ENCODE measurements at places on chromosomes 3 and 15.

DNA sequence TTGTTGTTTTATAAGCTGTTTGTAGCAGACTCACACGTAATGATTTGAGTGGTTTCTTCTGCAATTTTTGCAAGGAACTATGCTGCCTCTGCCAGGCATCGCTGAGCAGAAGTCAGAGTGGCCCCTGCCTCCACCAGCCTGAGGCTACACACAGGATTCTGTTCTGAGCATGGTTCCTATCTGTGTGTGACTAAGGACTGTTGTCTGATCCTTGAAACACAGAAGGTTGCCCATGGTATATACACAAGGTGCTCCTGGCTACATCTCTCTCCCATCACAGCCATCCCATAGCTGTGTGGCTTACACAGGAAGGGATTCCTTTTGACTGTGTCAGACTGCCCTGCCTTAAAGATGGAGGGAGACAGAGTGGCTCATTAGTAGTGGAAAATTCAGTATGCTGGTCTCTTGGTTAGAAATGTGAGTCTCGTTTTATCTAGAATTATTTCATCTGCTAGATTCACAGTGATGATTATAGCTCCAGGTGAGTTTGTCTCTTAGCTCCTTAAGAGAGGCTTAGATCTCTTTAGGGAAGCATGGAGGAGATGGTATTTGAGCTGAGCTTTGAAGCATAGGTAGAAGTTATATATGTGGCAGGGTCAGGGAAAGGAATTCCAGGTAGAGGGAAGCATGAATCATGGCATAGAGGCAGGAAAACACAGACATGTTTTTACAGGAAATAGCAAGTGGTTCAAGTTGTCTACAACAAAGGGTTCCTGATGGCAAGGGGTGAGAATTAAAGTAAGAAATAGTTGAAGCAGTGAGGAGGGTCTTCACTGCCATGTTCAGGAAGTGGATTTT lies 37.5 kb downstream of the SNAPC5 start:
- no peak for DNase-seq

GRCh38 chr15:82710926-82711490 lies 1.3 kb upstream of the AP3B2 start:
- DNase-seq: no peak

DNA sequence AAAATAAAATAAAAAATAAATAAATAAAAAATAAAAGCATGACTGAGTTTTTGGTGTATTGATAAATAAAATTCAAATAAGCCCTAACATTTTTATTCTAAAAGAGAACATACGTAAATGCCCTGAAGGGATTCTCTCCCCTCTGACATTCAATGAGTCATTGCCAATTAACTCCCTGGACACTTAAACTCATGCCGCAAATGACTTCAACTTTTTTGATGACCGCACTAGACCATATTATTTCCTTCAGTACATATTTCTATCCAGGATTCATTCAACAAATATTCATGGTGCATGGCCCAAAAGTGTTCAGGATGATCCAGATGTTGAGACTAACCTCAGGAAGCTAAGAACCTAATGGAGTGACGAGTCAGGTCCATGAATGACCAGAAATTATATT lies 195.9 kb upstream of the LRRN1 start:
- no peak for DNase-seq

GRCh38 chr3:69088063-69088462 lies 3.3 kb downstream of the ARL6IP5 start:
- DNase-seq: no peak

DNA sequence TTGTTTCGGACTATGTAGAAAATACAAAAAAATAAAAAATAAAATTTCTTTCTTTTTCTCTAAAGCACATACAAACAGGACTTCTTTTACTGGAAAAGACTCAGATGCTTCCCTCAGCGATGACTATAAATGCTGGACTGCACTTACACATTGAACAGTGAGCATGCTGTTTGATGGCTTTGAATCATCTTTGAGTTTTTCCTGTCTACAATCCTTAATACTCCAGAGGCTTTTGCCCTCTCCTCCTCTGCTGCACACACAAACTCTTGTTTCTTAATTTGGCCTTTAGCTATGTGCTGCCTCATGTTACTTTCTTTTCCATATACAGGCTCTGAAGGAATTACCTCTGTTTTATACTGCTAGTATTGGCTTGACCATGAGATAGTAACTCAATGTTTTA lies 575.1 kb downstream of the EPHA3 start:
- DNase-seq: no peak

GRCh38 chr3:149579838-149580542 lies 77.8 kb downstream of the WWTR1 start:
- no peak for DNase-seq

DNA sequence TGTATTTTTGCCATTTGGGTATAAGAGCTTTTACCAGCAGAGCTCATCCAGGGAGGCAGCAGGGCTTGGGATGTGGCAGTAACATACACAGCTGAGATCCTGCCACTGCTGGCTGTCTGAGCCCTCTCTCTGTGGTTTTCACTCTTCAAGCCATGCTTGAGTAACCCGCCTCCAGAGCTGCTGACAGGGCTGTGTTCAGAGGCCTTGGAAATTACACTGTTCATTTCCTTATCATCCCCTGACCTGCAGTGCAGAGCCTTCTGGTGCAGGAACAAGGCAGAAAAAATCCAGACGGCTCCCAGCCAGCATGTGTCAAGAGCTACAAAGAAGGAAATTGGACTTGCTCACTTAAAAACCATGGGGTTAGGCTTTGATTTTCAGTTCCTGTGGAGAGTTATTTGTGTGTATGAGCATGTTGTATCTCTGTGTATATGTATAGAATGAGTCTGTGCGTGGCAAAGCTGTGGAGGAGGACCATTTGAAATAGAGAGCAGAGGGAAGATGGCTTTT lies 47.0 kb downstream of the ZNF609 start:
- no peak for DNase-seq

- no peak for DNase-seq
These were observed 20.4 kb downstream of the TGM5 start for GRCh38 chr15:43246261-43246774.
